ENCODE measurements at places on chromosomes 11 and 22. TPM values are rescaled to one million over a fixed set of nuclear protein-coding genes. Genes with fewer than 3 reads are reported as not detected.

- peak; percentile 81 for DNase-seq
These were observed 14.3 kb upstream of the EFCAB6 start for GRCh38 chr22:43826142-43827002.

DNA sequence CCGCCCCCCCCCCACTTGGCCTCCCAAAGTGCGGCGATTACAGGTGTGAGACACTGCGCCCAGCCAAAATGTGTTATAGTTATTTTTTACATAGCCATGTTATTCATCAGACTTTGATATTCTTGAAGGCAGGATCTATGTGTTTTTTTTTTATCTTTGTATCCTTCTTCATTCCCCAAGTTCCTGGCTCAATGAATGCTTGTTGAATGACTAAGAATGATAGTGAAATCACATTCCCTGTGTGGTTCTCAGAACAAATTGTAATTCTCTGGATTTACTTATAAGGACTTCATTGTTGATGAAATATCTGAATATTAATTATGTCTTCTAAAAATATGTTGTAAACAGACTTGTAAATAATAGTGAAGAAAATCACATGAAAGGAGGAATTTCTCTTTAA, 33.5 kb downstream of the MMP7 start:
- DNase-seq: peak; percentile 37

DNA sequence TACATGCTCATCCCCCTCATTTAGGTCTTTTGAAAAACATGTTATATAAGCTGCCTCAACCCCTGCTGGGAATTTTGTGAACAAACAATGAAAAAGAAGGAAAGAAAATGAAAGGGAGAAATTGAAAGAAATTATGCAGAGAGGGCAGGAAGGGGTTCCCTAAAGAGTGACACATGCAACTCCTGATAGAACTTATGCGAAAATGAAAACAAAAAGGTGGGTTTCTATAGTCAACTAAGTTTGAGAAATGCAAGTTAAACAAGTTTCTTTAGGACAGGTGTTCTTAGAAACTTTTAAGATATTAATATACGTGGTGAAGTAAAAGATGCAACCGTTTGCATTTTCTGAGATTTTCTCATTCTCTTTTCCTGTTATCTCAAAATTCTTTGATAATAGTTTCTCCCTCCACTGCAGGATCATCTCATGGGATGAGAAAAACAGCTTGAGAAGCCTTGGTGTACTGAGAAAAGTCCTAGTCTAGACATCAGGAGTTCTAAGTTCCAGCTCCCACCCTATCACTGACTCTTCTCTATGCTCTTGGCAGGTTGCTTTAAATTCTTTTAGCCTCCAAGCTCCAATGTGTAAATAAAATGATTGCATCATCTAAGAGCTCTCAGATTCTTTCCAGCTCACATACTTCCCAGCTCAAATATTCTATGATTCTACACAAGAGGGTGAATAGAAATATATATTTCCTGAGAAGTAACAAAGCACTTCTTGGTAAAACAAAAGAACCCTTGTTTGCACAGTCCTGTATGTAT, 109.2 kb downstream of the FAM76B start:
- DNase-seq: no peak

GRCh38 chr22:46795845-46796565, 33.6 kb downstream of the TBC1D22A start:
- no peak for DNase-seq

DNA sequence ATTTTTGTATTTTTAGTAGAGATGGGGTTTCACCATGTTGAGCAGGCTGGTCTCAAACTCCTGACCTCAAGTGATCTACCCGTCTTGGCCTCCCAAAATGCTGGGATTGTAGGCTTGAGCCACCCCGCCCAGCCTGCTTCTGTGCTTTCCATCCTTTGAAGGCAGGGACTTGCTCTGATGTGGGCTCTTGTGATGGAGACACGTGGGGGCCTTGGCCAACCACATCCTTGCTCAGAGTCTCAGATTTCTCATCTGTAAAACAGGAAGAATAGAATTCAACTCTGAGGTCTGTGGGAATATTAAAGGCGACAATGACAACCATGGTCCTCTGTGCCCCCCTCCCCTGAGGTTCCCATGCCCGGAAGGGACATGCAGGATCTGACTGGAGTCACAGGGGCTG, 3.8 kb upstream of the GGA1 start:
- no peak for DNase-seq

- DNase-seq: no peak
These were observed 54.1 kb downstream of the MAML2 start for GRCh38 chr11:96288915-96289314.

DNA sequence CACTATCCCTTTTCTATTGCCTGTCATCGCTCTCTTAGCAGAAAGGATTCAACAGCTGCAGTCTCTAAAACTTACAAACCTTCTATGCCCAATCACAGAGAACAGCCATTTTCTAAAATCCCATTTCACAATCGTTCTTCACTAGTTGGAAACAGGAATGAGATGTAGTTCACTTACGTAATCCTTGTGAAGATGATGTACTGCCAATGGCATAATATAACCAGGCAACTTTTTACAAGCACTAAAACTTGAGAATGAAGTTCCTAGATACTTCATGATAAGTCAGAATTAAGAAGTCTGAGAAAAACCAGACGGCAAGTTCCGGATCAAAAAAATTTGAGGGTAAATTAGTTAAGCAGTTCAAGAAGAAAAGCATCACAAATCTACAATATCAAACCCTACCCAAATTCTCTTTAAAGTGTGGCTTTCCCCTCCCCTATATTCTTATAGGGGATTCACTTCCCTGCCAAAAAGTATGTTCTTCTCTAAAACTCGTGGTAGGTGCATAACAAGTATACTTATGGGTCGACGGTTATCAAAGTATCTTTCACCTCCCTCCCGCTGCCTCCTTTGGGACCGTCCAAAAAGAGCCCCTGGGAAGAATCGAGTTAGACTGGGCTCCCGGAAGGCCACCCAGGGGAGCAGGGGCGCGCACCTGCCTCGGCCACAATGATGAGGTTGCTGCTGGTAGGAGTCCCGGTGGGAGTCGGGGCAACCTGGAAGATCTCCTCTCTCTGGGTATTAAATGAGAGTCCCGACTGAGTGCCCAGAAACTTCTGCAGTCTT, 666 bp downstream of the MSANTD4 start:
- peak; percentile 63 for DNase-seq

- DNase-seq: no peak
These were observed 1082.5 kb downstream of the BRD1 start for GRCh38 chr22:48744967-48745841.

DNA sequence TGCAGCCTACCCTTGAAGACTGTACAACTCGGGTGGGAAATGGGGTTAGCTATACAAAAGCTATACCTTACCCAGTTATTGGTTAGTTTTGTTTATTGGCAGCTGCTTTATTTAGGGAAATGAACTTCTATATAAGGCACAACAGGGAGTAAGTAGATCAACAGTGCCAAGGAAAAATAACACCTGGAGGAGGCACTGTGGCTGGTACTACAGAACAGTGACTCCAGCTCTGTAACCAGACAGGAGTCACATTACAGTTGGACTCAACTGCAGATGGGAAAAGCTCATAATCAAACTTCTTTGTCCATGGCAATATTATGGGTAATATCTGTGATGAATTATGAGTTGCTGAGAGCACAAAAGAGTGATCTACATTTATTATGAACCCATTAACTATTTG, 14.0 kb downstream of the P4HA3 start:
- no peak for DNase-seq

DNA sequence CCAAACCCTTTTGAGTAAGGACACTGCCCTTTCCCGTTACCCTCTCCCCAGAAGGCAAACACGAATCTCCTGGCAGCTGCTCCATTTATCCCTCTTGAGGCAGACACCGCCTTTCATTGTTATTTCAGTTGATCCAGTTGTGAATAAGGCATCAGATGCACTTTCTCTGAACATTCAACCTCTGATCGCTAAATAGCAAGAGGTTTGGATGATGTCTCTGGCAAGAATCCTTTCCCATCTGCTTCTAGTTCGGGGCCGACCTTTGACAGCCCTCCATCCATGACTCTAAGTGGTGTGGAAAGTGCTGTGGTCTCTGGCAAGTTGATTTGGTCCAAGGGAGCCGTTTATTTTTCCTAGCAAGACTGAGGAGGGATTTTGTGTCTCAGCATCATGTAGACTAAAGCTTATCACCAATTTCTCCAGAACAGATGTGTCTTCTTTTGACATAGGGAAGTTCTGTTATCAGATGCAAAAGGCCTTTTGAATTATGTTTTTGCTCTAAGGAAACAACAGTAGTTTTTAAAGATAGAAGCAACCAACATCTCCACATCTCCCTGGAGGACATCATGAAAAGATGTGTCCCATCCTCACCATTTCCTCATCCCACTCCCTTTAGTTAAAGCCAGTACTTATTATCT, 123.6 kb downstream of the CCDC34 start:
- DNase-seq: peak; percentile 91

DNA sequence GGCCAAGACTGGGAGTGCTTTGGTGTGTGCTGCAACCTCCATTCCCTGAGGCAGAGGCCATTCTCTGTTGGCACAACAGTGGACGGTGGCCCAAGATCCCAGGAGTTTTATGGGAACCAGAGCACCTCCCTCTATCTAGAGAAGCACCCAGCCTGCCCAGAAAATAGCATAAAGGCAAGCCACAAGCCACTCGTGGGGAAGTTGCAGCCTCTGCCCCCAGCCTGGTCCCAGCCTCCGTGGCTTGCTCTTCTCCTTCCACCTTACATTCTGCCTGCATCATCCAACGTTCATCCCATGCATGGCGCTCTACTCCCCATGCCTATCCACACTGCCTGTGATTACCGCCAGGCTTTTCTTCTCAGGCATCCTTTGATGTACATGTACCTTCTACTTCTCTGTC, 15.8 kb downstream of the IL17RA start:
- no peak for DNase-seq

DNA sequence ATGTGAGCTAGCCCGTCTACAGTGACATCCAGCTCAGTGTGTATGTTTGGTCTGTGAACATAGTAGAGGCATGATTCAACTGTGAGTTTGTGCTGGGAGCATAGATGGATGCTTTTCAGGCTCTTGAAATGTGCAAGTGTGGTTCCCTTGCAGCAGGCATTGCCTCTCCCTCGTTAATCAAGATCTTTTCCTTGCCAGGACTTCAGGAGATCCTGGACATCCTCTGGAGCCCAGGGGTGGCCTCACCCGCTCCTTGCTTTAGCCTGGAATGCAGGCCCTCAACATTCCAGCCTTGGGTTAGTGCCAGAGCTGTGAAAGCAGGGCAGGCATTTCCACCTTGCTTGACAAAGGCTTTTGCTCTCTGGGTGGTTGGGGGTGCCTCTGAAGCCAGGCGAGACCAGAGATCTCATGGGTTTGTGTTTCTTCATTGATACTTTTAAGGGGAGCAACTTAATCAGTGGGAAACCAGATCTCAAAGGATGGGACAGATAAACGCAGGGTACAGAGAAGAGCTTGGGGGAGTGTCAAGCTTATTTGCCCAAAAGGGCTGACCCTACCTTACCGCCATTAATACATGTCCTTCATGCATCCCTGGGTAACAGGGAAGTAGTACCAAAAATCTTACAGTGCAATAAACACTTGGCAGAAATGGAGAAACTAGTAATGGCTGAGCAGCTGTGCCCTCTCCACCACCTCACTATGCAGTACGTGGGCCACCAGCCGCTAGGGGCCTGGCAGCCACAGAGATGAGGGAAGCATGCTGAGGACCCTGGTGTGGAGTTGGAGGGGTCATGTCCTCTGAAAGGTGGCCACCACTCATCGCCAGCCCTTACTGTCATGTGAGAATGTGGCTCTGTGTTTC, 72.1 kb downstream of the PTPRJ start:
- no peak for DNase-seq

GRCh38 chr11:125072218-125072960, 9.3 kb downstream of the SLC37A2 start:
- DNase-seq: no peak

- no peak for DNase-seq
These were observed 16.0 kb upstream of the TMA7B start for GRCh38 chr22:39943953-39944872.

DNA sequence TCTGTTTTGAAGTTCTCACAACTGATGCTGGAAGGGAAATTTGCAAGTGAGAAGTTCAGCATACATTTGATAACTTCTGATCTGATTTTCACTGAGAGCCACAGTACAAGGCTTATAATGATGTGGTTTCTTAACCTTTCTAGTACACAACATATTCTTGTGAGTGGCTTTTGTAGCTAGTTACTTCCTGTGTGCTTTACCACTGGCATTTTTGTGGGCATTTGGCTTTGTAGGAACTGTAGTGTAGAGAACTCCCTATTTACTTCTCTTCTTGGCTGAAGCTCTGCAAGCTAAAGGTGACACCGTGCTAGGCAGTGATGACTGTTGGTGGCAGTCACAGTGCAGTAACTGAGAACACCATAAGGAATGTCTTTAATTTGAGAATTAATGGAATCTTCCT, 14.9 kb downstream of the USP47 start:
- DNase-seq: peak; percentile 69

GRCh38 chr11:108084811-108085210, 36.6 kb upstream of the ACAT1 start:
- no peak for DNase-seq

GRCh38 chr11:62398011-62398994, 20.5 kb upstream of the SCGB1A1 start:
- peak; percentile 72 for DNase-seq

DNA sequence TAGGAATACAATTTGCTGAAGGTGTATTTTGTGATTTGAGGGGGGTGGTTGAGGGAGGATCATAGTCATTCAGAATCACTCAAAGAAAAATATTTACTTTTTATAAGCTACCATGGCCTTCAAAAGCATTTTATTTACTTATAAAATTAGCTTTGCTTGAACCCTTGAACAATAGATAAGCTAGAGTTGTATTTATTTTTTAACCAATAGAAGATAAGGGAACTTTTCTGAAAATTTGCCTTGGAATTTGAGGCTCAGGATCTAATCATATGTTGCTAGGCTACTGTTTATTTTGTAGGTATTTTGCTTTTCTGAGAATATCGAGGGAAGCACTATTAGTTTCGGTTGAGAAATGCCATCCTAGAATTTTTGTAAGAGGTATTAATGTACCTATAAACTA, 82.1 kb downstream of the EMSY start:
- DNase-seq: no peak

GRCh38 chr11:68399916-68400315, 60.6 kb upstream of the PPP6R3 start:
- DNase-seq: no peak

DNA sequence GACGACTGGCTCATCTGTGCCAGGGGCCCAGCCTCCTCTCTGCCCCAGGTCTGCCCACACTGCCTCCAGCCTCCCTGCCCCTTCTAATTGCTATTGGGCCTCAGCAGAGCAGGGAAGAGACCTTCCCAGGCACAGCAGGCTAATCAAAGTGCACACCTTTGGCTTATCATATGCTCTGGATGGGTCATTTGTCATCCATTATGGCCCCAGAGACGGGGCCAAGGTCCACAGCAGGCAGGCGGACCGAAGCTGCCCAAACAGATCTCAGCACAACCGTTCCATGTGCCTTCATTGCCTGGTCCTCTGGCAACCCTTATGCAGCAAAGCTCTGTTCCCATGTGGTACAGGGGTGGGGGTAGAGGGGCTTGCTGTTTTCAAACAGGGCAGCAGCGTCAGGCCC, 66.6 kb downstream of the TP53I11 start:
- DNase-seq: no peak

- DNase-seq: no peak
These were observed 1201.2 kb downstream of the TBC1D22A start for GRCh38 chr22:47963660-47964059.

HTR3B gene
- total RNA-seq: not detected

COX8A gene
- 814 TPM for total RNA-seq

CYB561A3 gene
- total RNA-seq: 97.0 TPM

DEUP1 gene
- not detected for total RNA-seq

IRF7 gene
- total RNA-seq: 12.5 TPM

SMIM35 gene
- not detected for total RNA-seq

NFAM1 gene
- not detected for total RNA-seq

CDPF1 gene
- 21.3 TPM for total RNA-seq

TMEM86A gene
- 2.1 TPM for total RNA-seq

DBX1 gene
- total RNA-seq: not detected

TNNI2 gene
- total RNA-seq: not detected

DRD4 gene
- total RNA-seq: not detected

TST gene
- total RNA-seq: 18.4 TPM
